Hindlimb muscle (tissue), 1 donor: ENCODE measurements at places on chromosomes 12 and 14. TPM values are rescaled to one million over a fixed set of nuclear protein-coding genes. Genes with fewer than 3 reads are reported as not detected.

DNA sequence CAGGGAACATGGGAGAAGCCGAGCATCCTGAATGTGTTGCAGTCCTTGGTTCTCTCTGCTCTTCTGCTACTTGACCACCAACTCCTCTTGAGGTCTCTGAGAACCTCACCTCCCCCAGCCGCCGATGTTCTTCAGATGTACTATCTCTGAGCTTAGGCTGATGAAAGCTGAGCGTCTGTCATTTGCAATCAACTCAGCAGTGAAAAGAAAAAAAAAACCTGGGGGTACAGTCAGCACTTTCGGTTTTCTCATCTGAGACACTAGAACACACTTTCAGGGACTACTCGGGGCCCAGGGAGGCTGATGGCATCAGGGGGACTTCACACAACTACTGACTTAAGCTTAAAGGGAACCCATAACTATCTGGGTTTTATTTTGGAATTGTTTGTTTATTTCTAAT lies 9.6 kb upstream of the FLVCR2 start:
- DNase-seq, result no peak

GRCh38 chr12:57869927-57870318 lies 23.4 kb upstream of the CTDSP2 start:
- DNase-seq, result no peak

- peak; percentile 87 for DNase-seq
Measured at GRCh38 chr14:69593018-69593677, 18.2 kb upstream of the SUSD6 start.

The LRTM2 gene
- 0.31 TPM for polyA plus RNA-seq

DNA sequence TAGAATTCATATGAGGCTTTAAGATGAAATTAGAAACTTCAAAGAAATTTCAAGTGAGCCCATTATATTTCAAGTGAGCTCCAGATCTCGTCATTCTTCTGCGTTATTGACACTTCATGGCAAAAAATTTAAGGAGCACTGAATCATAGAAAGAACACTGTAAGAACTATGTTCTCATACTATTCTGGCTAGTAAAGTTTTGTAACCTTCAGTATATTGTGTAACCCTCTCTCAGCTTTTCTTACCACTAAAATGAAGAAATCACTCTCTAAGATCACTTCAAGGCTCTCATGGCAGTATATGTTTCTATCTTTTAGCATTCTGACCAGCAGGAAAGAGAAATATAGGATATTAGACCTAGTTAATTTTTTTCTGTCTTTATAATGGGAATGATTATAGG lies 6.3 kb downstream of the GPHN start:
- DNase-seq, result no peak

The OTOGL gene
- polyA plus RNA-seq, result 0.44 TPM

The SETD1B gene
- polyA plus RNA-seq, result 12.3 TPM
